Omental fat pad (tissue), 4 donors: ENCODE measurements at places on chromosomes 1 and 21.

GRCh38 chr1:107933736-107934135, 31.2 kb downstream of the VAV3 start:
- DNase-seq = no peak

- DNase-seq = no peak
Observed at GRCh38 chr21:45027241-45028196, 46.9 kb upstream of the ADARB1 start.

DNA sequence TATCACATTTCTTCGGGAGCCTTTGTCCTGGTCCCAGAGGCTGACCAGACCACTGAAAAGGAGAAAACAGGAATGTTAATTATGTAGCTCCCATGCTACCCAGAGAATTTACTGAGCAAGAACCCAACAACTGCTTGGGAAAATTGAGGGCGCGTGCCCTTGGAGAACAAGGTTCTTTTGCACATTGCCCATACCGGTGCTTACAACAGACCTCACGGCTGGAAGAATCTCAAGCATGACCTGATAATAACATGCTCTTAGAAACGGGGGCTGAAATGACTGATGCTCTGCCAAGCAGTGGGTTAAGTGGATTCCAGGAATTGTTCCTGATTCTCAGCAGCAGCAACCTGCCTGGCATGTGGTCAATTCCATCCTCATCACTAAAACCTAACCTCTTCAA, 49.3 kb upstream of the AJAP1 start:
- DNase-seq = no peak

DNA sequence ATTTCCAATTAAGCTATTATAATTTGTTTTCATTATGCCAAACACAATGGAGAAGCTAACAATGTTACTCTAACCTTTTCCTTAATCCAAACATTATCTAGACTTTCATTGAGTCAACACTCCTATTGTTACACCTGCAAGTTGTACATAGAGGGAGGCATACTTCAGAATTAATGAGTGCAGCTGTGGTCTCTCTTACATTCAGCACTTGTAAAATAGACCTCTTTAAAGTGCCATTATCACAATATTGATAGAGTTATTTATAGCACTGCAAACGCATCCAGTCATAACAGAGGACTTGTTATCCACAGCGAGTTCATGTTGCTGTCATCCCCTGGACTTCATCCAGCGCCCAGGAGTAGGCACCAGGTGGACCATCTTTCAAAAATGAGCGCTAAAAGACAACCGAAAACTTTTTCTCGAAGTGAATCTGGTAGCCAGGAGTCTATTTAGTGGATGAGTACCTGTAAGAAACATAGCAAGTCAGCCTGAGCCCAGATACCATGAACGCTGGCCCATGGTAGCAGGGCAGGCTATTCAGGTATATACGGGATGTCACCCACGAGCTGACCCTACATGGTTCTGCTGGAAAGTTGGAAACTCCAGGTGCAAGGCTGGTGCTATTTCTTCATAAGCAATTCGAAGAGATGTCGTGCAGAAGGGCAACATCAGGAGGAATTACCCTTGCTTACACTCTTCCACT, 70.6 kb upstream of the NFIA start:
- no peak for DNase-seq
